NCI-H1092 (cell line): ENCODE measurements at places on chromosomes 5 and 9.

DNA sequence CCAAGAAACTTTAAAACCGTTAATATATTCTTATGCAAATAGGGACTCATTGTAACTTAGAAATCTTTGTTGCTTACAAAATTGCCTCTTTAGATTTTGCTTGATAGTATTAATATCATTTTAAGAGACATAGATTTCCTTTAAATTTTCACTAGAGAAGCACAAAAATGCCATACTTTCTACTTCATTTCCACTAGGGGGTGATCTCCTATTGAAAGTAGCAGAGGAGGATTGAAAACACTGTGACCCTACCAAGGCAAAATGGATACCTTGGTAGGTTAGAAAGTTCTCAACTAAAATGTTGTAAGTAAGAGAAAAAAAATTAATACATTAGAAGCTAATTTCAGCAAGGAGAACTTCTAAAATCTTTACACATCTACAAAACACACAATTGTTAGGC, 204.9 kb downstream of the CHSY3 start:
- DNase-seq = no peak

DNA sequence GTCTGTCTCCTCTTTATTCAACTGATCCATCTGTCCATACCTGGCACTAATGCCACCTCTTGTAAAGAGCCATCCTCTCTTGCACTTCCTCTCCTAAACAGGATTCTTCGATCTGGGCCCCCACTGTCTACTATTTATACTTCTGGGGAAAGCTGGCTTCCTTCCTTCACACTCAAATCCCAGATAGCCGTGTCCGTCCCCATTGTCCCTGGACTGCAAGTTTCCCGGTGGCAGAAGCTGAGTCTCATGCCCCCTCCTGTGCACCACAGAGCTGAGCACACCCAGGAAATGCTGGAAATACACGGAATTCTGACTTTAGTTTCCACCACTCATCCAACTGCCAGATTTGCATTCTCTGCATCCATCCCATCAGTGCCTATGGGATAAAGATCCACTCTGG, 84.0 kb downstream of the MARCHF11 start:
- no peak for DNase-seq

- no peak for DNase-seq
Observed at GRCh38 chr5:139660923-139661814, 13.0 kb downstream of the CXXC5 start.

GRCh38 chr5:105735704-105736103, 1935.0 kb downstream of the EFNA5 start:
- no peak for DNase-seq

GRCh38 chr5:17118631-17119030, 98.8 kb upstream of the BASP1 start:
- no peak for DNase-seq

GRCh38 chr9:14992081-14992480, 81.9 kb upstream of the FREM1 start:
- no peak for DNase-seq

DNA sequence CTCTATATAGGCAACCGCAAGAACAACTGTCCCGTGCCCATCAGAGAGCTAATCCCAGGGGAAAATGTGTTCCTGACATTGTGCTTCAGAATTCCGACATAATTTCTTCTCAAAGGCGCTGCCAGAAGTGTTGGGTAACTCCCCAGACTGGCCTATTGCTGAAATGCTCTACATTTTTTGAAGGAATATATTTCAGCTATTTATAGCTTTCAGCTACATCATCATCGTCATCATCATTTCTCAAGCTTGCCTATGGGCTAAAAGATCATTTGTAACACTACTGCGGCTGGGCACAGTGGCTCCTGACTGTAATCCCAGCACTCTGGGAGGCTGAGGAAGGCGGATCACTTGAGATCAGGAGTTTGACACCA, 49.7 kb downstream of the MYO10 start:
- no peak for DNase-seq

- no peak for DNase-seq
Observed at GRCh38 chr5:69238760-69239251, 4.1 kb downstream of the CDK7 start.

DNA sequence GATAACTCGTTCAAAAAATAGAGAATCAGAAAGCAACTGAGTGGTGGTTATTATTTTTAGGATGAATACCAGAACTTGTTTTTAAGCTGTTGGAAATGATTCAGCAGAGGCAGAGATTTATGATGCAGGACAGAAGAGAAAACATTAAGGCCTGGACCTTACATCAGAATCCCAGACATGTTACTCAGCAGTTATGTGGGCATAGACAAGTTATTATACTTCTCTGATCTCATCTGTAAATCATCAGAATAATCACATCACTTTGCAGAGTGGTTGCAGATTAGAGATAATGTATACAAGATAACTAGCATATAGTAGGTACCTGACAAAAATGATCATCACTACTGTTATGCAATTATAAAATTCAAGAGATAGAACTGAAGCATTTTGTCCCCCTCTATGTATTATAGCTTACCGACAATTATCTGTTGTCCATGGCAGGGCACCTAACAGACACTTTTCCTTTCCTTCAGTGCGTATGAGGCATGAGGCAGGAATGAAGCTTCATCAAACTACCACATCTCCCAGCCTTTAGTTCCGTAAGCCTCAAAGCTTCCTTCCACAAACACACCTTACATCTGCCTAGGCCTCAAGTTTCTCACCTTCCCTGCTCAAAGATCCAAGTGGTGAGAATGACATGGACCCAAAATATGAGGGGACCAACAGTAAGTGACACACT, 165.9 kb downstream of the DENND1A start:
- no peak for DNase-seq

DNA sequence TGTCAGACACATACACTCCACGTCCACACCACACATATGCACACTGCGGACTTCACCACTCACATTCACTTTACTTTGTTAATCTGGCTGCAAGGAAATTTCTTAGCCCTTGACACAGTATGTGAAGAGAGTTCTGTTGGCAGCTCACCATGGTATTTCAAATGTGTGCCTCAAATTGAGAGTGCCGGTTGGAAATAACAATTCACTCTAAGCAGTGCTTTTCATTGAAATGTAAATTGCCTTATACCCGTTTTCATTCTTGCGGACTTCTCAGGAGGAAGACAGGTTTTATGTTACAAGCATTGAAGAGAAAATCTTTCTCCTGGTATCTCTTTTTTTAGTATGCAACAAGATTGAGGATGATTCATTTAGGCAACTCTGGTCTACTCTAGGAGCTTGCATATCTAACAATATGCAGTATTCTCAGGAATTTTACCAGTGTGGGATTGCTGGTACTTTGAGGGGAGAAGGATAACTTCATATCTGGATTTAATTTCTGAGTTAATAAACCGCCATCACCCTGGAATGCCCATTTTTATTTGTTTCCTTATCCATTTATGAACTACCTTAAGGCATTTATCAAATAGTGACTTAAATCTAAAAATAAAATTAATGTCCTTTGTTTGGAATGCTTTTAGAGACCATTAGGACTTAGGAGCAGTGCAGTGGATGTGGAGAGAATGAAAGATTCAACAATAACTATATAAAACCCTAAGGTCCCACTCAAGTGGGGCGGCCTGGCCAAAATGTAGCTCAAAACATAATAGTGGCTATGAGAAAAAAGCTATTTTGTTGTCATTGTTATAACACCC, 87.0 kb downstream of the IQGAP2 start:
- DNase-seq = no peak

GRCh38 chr5:159448-160172, 31.7 kb upstream of the LRRC14B start:
- DNase-seq = no peak

DNA sequence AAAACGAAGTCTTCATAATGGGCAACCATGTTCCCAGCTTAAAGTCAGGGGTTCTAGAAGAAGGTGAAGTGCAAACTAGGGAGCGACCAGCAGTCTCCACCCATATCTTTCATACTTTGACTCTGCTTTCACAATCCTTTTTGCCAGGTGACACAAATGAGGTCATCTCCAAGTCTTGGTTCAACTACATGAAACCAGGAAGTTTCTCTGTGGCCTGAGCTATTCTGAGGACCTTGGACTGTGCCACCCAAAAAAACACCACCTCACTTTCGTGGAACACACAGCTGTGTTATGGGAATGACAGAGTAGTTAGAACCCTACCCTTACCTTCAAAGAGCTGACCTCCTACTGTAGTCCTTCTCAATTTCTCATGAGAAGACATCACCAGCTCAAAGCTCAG, 309.2 kb downstream of the AGTPBP1 start:
- DNase-seq = no peak
